ENCODE measurements at places on chromosomes 2 and 18.
A peak's percentile ranks its signal among the peaks of the same experiment; 100 is the strongest.

DNA sequence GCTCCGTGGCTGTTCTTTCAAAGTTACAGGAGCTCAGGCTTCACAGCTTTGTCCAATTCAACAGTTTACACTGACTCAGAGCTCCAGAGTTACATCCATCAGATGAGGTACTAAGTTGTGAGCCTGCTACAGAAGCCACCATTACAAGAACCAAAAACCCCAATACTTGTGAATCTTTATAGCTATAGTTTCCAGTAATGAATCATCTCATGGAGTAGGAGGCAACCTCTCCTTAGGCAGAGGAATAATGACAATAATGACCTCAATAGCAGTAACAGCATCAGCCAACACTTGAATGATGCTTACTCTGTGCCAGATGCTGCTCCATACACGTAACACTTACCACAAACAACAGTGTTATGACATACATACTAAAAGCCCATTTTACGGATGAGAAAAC, 3.6 kb downstream of the ZC3H8 start:
- no peak for DNase-seq

- no peak for DNase-seq
Observed at GRCh38 chr2:105294844-105295481, 34.6 kb downstream of the TGFBRAP1 start.

GRCh38 chr2:65765376-65765775, 333.0 kb upstream of the SPRED2 start:
- no peak for DNase-seq

- DNase-seq, result no peak
Observed at GRCh38 chr18:7669361-7669760, 102.2 kb downstream of the PTPRM start.

- DNase-seq, result peak; percentile 91
Observed at GRCh38 chr2:241443486-241444223, 64.7 kb downstream of the STK25 start.

- no peak for DNase-seq
Observed at GRCh38 chr2:22890132-22890531, 494.8 kb upstream of the KLHL29 start.

DNA sequence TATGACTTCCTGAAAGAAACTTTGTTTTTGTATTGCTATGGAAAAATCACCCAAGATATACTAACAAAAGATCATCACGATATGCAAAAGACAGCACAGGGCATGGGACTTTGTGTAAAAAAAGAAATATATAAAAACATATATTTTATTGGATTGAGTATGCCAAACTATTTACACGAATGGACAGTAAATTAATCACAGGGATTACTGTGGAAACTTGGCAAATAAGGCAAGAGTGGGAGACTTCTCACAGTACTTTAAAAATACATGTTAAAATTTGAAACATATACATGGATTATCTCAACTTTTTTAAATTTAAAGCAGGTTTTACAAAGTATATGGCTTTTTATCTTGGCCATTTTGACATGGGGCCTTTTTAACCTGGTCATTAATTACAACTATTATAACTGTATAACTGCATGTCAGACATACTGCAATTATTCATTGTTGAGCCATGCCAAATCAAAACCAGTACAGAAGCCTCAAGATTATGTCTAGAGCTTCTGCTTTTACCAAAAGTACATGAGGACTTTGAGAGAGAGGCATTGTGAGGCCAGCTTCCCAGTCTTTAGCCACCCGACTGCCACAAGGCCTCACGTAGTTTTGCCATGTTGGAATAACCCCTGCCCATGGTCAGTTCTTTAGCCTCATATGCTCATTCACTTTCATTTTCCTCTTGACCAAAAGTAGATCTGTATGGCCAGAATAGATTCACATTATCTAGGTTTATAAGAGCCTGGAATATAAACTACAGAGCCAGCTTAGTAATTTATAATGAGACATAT, 419.8 kb downstream of the SETBP1 start:
- DNase-seq, result no peak

- no peak for DNase-seq
Observed at GRCh38 chr18:50117863-50118262, 77.1 kb downstream of the MYO5B start.

GRCh38 chr2:76737607-76738006, 784.6 kb downstream of the LRRTM4 start:
- no peak for DNase-seq

DNA sequence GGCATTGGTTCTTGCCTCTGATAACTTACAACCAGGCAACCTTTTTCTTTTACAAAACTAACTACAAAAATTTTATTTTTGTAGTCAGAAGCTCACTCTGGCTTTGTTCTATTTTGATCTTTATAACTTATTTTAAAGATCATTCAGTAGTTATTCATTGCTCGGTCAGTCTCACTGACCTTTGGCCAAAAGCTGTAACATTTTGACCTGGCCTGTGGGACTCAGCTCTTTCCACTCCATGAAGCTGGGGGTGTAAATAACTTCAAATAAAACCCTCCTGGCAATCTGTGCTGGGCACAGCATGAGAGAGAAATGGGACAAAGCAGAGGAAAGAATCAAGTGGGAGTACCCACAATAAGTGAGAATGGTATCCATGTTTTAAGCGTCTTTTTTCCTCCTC, 380.7 kb downstream of the SETBP1 start:
- no peak for DNase-seq

GRCh38 chr2:173713904-173714555, 251.1 kb downstream of the SP3 start:
- no peak for DNase-seq

- DNase-seq, result no peak
Observed at GRCh38 chr18:13500227-13500865, 226.0 kb downstream of the FAM210A start.

GRCh38 chr2:217393585-217394032, 533.7 kb upstream of the TNP1 start:
- DNase-seq, result no peak

DNA sequence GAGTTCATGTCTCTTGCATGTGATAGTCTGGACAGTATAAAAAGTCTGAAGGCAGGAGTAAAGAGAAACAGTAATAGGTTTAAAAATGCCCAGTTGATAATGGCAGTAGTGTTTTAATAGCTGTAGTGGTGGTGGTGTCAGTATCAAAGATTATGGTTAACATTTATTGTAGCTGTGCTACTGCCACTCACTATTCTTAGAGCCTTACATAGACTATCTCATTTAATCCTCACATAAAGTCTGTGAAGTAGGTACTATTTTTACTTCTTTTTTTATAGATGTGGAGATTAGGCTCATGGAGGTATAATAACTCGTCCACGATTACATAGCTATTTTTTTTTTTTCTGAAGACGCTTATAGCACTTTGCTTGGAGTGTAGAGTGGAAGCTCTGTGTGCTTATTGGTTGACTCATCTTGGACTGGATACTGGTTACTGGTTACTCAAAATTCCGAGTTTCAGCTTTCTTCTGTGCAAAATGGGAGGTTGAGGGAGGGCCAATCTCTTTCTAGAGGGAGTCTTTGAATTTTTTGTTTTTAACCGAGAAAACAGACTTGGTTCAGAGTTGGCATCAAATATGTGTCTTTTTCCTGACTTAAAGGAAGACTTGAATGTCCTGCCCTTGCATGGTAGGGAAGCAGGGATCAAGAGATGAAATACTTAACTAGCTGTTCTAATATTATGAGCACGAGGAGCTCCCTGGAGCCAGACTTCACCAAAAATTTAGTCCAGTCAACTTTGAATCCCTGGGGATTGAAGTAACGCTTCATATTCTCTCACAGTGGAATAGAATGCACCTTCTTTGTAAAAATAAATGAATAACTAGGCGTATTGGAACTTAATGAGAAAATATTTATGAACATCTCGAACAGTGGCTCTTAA, 27.1 kb downstream of the CERS6 start:
- DNase-seq, result no peak

DNA sequence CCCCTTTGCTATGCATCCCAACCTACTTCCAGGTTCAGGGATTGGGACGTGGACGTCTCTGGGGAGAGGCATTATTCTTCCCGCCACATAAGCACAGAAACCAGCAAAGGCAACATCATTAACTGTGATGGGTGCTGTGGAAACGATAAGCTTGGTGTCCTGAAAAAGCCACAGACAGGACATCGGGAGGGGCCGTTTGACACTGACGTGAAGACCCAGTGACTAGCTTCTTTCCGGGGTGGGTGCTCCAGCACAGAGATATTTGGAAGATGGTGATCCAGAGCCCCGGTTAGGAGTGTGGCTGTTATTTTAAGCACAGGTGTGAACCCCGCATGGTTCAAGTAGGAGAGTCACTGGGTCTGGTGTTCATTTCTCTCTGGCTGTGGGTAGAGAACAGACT, 163.8 kb upstream of the HDAC4 start:
- no peak for DNase-seq

GRCh38 chr2:160194946-160195345, 5.1 kb downstream of the ITGB6 start:
- DNase-seq, result no peak

DNA sequence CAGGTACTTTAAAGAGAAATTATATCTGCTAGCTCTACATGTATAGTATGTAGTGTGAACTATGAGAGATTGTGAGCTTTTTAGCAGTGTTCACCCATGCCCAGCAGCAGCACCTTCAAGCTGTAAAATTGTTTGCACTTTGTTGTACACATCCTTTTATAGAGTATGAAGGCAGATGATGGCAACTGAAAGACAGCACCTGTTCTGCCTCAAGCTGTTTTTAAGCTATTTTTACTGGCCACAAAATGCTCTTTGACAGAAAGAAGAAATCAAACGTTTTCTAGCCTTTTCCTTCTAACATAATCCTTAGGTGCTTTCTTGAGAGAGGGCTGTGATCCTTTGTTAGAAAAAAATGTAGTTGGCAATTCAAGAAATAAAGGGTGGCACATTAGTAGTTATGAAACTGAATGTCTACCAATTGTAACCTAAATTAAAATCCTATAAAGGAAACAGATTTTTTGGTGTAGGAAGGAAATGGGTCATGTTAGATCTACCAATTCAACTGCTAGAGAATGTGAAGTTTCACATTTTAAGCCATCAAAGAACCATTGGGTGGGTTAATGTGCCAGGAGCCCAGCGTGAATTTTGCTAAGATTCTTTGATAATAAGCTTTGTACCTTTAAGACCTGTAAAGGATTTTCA, 59.5 kb downstream of the R3HDM1 start:
- DNase-seq, result no peak

DNA sequence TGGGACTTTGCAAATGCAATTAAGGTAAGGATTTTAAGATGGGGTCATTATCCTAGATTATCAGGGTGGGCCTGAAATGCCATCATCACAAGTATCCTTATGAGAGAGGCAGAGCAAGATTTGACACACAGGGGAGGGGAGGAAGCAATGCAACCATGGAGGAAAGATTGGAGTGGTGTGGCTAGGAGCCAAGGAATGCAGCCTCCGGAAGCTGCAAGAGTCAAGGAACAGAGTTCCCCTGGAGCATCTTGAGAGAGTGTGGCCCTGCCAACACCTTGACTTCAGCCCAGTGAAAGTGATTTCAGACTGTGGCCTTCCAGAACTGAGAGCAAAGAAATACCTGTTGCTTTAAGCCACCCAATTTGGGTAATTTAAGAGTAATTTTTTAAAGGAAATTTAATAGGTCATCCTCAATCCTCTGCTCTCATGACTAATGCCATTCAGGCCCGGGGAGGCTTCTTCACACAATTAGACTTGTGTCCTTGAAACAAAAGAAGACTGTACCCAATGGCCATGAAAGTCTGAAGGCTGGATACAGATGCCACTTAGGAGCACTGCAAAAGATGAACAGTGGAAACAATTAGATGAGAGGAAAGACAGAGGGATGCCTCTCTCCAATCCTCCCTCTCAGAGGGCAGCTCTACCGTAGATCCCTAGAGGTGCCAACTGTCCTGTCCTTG, 250.3 kb upstream of the ID2 start:
- no peak for DNase-seq

DNA sequence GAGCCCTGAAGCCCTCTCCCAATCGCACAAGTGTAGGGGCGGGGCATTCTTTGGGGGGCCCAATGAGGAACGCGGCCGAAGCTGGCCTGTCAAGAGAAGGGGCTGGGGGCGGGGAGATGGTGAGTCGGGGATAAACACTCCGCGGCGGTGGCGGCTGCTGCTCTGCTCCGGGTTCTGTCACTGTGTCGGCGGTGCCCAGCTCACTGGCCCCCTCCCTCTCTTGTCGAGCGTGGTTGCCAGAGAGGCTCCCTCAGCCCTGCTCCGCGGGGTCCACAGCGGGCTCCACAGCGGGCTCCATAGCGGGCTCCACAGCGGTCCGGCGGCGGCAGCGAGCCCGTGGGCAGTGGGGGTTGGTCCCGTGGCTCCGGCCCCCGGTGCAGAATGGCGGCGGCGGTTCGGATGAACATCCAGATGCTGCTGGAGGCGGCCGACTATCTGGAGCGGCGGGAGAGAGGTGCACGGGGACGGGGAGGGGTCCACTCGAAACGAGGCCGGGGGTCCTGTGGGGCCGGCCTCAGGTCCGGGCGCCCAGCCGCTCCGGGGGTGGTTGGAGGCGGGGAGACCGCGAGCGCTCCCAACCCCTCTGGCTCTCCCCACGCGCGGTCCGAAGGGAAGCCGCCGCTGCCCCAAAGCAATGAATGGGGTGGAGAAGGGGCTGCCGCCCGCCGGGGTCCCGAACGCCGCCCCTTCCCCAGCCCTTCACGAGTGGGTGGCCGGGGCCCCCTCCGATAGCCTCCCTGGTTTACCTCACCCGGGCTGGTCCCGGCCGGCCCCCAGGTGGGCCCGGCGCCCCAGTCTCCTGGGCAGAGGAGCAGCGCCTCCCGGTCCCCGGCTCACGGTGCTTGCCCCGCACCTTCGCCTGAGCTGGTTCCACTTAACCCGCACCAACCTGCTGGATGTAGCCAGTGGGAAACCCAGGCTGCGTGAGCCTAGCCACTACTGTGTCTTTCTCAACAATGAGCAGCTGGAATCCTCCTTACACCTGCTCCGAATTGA, at the start of gene MXD1:
TSS of gene MXD1 (plus strand) at position 160 of the 996 bp plus-strand sequence. CDS start at position 382, 222 bp downstream.
- DNase-seq, result no peak

DNA sequence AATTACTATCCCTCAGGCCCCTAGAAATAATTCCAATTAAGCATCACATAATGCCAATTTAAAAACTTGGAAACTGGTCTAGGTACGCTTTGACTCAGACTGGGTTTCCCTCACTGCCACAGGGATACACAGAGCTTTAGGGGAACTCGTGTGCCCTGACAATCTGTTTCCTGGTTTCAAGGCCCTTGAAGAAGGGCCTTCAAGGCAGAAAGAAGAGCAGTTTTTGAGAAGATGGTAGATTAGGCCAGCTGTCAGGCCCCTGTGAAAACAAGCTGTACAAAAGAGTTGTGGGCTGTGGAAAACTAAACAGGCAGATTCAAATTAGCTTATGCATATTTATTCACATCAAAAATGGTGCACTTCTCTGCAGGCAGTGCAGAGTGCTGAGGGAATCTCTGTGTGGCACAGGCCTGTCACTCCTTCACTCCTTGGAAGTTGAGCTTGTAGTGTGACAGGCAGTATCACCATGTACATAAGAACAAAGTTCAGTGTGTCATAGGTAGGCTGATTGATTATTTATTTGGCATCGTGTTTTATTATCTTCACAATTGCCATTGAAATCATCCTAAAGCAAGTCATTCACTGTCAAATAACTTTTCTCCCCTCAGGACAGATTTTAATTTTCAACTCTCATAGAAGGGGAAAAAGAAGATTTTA, 614.4 kb upstream of the GYPC start:
- DNase-seq, result no peak

GRCh38 chr2:23753291-23754010, 173.5 kb downstream of the ATAD2B start:
- DNase-seq, result no peak

GRCh38 chr2:164831887-164832286, 9.7 kb downstream of the COBLL1 start:
- no peak for DNase-seq
